Germinal center (tissue), 1 donor: ENCODE measurements at places on chromosomes 16 and 17.

GRCh38 chr17:31357839-31358394 lies 33.6 kb upstream of the RAB11FIP4 start:
- DNase-seq: no peak

- no peak for DNase-seq
Measured at GRCh38 chr17:49063652-49064051, 66.5 kb downstream of the IGF2BP1 start.

DNA sequence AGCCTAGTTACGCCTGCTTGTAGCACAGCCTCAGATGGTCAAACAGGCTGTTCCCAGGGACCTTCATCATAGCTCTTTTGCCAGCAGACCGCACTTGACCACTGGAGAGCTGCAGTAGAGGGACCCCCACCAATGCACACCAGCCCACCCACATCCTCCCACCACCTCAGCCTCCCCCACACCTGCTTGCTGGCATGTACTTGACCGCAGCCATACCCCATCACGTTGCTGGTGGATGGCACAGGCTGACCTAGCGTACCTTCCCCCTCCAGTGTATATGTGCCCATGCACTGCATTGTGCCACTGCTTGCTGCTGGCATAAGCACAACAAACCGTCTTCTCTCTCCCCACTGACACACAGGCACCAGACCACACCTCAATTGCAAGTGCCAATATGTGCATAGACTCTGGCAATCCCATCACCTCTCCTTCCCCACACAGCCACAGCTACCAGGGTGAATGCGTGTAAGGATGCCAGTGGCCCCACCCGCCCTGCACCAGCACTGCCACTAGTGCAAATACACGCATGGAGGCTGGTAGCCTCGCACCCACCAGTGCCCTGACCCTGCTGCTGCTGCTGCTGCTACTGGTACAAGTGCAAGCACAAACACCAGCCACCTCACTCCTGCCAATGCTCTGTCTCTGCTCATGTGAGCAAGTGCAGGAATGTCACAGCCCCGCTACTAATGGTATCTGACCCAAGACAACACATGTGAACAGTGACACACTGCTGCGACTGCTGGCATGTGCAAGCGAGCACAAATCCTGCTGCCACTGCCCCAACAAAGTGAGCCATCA lies 1377.6 kb downstream of the CDH11 start:
- no peak for DNase-seq

DNA sequence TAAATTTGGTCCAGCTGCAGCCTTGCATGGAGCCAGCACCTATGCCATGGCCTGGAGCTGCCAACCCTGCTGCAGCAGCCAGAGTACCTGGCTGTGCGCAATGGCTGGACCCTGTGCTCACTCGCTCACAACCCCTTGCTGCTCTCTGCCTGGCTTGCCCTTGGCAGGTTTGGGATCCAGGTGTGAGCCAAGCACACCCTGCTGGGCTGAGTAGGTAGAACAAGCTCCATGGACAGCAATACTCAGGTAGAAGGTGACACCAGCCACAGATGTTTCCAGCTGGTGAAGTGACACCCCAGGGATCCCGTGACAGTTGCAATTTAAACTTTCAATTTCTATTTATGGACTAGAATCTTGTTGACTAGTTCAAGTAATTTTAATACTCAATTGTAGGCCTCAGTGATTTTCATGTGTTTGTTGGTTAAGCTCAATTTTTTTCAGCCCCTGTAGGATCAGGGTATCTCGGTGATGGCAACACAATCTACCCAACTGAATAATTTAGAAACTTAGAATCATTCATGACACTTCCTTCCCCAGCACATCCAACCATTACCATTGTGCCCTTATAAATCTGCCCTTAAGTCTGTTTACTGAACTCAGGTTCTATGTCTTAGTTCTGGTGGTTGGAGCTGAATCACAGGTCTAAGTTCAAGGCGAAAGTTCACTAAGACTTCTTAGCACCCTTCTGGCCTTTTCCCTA lies 480.0 kb downstream of the PMP22 start:
- DNase-seq: peak; percentile 57

DNA sequence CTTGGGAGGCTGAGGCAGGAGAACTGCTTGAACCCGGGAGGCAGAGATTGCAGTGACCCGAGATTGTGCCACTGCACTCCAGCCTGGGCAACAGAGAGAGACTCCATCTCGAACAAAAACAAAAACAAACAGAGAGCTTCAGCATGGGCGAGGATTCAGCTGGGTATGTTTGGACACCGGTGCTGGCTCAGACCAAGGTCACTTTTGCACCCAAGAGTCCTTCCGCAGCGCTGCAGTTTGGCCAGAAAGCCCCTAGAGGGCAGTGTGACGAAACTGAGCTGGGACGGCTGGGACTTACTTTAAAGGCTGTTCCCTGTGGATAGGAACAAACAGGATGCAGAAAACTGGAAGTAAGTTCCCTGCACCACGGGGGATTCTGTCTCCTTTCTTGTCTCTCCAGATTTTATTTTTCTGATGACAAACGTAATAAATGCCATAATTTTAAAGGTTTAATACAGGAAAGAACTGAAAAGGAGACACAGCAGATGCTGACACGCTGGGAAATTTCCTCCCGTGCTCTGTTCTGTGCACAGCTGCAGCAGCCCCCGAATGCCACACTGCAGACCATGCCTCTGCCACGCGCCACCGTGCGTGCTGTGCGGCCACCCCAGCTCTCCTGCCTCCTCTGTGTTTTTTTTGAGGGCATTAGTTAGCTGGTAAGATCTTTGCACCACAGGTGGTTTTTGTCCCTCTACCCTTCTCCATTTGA lies 25.2 kb upstream of the USP36 start:
- peak; percentile 49 for DNase-seq

DNA sequence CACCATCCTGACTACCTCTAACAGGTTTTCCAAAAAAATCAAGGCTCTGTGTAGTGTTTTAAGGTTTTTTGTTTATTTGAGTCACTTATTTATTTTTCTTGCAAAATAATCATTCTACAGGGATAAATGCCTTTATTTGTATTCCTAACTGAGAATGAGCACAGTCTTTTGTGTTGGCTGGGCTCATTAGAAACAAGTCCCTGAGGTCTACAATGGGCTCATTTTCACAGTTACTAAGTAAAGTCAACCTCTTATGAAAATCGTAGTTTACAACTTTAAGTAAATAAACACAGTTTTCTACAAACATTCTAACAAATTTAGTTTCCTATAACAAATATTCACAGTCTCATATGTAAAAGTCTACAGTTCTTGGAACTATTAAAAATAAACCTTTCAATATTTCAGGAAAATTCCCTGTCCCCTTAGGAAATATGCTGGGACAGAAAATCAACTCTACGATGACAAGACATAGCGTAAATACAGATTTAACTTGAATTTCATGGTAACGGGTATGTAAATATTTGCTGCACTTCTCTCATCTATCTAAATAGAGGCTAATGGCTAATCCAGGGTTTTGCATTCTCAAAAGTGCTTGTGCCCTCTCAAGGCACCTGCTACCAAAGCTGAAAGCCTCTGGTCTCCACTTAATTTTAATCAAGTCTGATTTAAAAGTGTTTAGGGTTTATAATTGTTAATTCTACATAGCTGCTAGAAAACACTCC lies 31.5 kb upstream of the CDH5 start:
- DNase-seq: no peak

GRCh38 chr17:50380369-50381259 lies 7.6 kb downstream of the EME1 start:
- no peak for DNase-seq

DNA sequence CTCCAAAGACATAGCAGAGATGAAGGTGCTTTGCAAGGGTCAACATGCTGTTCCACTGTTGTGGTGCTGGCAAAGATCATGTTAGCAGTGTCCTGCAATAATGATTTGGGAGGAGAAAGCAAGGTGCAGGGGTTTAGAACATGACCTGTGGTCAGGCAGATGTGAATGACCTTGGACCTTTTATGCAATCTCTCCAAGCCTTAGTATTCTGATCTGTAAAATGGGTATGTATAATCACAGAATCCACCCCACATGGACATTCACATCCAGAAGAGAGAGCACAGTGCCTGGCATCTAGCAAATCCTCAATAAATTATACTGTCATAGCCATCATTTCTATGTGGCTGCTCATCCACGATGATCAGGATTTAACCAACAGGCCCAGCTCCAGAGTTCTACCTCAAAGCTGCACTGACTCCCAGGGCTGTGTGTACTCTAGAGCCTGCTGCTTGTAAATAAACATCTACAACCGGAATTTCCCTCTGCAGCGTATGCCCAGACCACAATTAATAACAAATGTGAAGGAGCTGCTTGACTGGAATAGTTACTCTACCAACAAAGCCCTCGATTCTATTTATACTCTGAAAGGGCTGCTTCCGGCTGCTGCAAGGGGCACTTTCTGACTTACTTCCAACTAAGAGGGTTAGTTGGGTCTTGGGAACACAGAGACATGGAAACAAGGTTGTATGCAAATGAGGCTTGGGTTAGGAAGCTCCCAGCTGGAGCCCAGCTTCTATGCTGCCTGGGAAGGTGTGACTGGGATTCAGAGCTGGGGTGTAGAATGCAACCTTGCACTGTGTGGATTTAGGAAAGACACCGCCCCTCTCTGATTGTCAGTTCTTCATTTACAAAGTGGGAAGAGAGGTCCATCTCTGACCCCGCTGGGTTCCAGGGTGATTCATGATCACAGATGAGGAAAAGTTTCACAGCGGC lies 265.2 kb downstream of the XYLT1 start:
- DNase-seq: no peak

DNA sequence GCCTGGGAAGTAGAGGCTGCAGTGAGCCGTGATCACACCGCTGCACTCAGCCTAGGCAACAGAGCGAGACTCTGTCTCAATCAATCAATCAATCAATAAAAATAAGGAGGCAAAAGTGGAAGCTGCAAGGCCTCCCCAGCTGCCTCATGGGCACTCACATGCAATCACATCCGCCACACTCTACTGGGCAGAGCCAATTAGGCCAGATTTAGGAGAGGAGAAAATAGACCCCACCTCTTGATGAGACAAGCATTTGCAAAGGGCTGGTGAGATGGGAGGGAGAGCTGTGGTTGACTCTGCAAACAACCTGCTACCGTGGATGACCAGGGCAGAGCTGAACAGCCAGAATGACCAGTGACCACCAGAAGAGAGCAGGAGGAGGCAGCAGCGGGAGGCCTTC lies 14.7 kb upstream of the GSG1L start:
- DNase-seq: no peak
